ENCODE measurements at places on chromosomes 4 and X. TPM values are rescaled to one million over a fixed set of nuclear protein-coding genes. Genes with fewer than 3 reads are reported as not detected.

The NXF3 gene
- not detected for total RNA-seq

The CT45A10 gene
- not detected for total RNA-seq

The LCORL gene
- total RNA-seq = 29.6 TPM

The PARM1 gene
- total RNA-seq = 12.1 TPM

The HAND2 gene
- total RNA-seq = 12.8 TPM

The ZNF711 gene
- 1.1 TPM for total RNA-seq

The SSX2 gene
- total RNA-seq = not detected

The ERVMER34-1 gene
- 1.6 TPM for total RNA-seq

The ZNF141 gene
- 53.0 TPM for total RNA-seq

The TMPRSS11D gene
- not detected for total RNA-seq

The TRIM60 gene
- total RNA-seq = not detected

DNA sequence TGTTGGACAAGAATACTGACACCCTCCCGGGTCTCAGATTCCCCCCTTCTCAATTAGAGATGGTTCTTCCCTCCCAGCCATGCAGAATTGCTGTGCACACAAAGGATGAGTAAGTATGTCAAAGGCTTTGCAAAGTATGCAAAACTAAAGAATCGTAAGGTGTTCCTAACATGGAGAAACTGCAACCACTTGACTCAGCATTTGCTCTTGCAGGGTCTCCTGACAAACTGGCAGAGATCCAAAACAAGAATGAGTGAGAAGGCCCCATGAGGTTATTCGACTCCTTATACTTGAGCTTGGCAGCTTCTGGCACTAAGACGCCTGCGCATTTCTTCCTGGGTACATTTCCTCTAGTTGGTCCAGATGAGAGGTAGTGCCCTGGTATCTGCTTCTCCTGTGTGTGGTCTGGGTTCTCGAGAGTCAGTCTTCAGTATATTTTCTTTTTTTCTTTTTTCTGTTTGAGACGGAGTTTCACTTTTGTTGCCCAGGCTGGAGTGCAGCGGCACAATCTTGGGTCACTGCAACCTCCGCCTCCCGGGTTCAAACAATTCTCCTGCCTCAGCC lies 8.2 kb downstream of the FAM184B start:
- H3K4me3 ChIP-seq = no peak overlapping the region
- no peaks in the 10 kb centered on the region for H3K36me3 ChIP-seq
- no peaks in the 10 kb centered on the region for H3K27me3 ChIP-seq
- H3K27ac ChIP-seq = no peak overlapping the region
- no peaks in the 10 kb centered on the region for H3K4me1 ChIP-seq
- no peak for DNase-seq

- no peak overlapping the region for H3K27ac ChIP-seq
- H3K36me3 ChIP-seq = no peaks in the 10 kb centered on the region
- no peak for DNase-seq
- H3K4me3 ChIP-seq = no peak overlapping the region
Observed at GRCh38 chr4:137443031-137443800, 89.1 kb downstream of the PCDH18 start.

DNA sequence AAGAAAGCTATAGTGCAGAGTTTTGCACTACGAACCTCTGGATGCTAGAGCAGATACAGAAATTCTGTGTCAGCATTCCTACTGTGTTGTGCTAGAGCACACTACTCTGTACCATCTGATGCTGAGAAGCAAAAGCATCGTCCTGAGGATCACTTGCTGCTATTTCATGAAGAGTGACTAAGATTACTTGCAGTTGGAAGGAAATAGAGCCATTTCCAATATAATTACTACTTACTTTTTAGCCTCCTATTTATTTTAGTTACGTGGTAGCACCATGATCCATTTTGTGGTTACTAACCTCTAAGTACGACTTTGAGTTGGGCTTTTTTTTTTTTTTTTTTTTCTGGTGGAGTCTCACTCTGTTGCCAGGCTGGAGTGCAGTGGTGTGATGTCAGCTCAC lies 226.7 kb downstream of the PALLD start:
- H3K27ac ChIP-seq = peak overlapping the region; percentile 9
- no peak overlapping the region for H3K4me3 ChIP-seq
- no peaks in the 10 kb centered on the region for H3K4me1 ChIP-seq
- H3K27me3 ChIP-seq = no peaks in the 10 kb centered on the region
- DNase-seq = no peak

- no peak overlapping the region for H3K4me3 ChIP-seq
- H3K27me3 ChIP-seq = no peaks in the 10 kb centered on the region
- H3K27ac ChIP-seq = no peak overlapping the region
Observed at GRCh38 chr4:119059221-119059620, 76.4 kb upstream of the MYOZ2 start.

DNA sequence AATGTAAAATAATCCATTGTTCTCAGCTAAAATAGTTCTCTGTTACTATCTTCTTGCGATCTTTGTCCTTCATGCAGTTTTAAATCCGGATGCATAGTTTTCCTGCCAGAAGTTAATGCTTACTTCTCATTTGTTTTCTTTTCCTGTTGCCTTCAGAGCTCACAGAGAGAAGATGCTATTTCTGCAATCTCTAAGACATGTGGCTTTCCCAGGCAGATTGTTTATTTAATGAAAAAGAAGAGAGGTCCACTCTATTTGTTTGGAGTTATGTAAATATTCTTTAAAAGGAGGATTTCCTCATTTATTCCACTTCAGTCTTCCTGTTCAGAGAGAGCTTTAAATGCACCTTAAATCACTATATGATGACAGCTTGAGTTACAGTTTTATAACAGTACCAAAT lies 39.3 kb upstream of the HPGD start:
- H3K27ac ChIP-seq = no peak overlapping the region
- H3K4me1 ChIP-seq = no peaks in the 10 kb centered on the region
- no peaks in the 10 kb centered on the region for H3K27me3 ChIP-seq
- no peak overlapping the region for H3K4me3 ChIP-seq

- H3K27me3 ChIP-seq = no peaks in the 10 kb centered on the region
- DNase-seq = peak; percentile 72
- H3K4me3 ChIP-seq = peak within 1 kb of the TSS; percentile 99
- no peaks in the 10 kb centered on the region for H3K36me3 ChIP-seq
- H3K4me1 ChIP-seq = no peaks in the 10 kb centered on the region
Observed at GRCh38 chr4:145481164-145481941, at the start of gene SMAD1. TSS of gene SMAD1 (plus strand) at chr4:145481853. CDS start at chr4:145514614, 32,761 bp downstream.

- no peaks in the 10 kb centered on the region for H3K36me3 ChIP-seq
- no peak overlapping the region for H3K4me3 ChIP-seq
- DNase-seq = no peak
- no peaks in the 10 kb centered on the region for H3K4me1 ChIP-seq
- no peak overlapping the region for H3K27ac ChIP-seq
- H3K27me3 ChIP-seq = no peaks in the 10 kb centered on the region
Observed at GRCh38 chr4:11218692-11219091, 210.0 kb downstream of the HS3ST1 start.

GRCh38 chr4:103268746-103269145 lies 70.6 kb upstream of the CENPE start:
- H3K27ac ChIP-seq = no peak overlapping the region
- H3K4me1 ChIP-seq = no peaks in the 10 kb centered on the region
- H3K27me3 ChIP-seq = no peaks in the 10 kb centered on the region
- H3K4me3 ChIP-seq = no peak overlapping the region

GRCh38 chrX:39532761-39533160 lies 565.0 kb downstream of the BCOR start:
- H3K27me3 ChIP-seq = peaks cover 67% of the 10 kb centered on the region
- DNase-seq = no peak
- no peak overlapping the region for H3K4me3 ChIP-seq
